NCI-H1092 treated with DMSO at 0.1 percent for 48 hours (cell line): ENCODE measurements at places on chromosomes 2 and 18.

GRCh38 chr2:236682651-236683422 is 113.2 kb downstream of the ACKR3 start:
- no peak for DNase-seq

DNA sequence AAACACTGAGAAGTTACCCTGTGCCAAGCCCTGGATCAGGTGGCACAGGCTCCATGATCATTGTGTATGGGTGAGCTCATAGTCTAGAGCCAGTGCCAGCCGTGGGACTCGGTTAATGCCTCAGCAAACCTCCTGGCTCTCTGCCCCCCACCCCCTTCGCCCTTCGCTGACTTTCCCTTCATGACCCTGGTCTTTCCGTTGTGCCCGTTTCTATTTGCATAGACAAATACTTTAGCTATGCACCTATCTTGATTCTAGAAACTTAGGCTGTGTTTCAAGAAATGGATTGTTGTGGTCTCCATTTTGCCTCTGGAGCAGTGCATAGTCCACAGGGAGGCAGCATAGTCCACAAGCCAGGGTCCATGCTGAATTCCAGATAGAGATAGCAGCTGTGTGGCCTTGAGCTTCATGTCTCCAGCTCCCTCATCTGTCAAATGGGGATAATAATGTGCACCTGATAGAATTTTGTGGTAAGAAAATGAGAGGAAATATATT is 44.8 kb upstream of the KDM3A start:
- peak; percentile 49 for DNase-seq

DNA sequence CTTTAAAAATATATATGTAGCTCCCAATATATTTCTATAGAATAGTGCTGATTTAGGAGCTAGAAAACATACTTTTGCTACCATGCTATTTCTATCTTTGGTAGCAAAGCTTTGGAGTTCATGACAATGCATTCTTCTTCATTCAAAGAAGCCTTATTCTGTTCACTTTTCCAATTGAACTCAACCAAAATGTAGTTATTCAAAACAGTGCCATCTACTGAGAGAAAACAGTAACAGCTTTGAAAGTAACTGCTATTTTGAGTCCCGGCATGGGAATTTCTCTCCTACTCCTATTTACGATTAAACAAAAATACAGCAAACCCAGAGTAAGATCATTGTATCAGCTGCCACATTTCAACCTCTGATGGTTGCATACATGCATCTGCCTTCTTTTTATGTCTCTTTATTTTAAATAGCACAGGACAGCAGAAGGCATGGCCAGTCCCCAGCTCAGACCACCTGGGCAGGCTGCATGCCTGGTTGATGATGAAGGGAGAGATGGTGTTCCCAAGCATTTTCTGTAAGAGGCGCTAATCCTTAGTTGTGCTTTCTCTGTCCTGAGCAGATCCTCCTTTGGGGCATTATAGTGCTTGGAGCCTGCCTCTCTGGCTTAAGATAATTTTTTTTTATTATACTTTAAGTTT is 69.7 kb upstream of the SULT1C3 start:
- peak; percentile 13 for DNase-seq

GRCh38 chr2:134235510-134236144 is 18.2 kb upstream of the MGAT5 start:
- no peak for DNase-seq

GRCh38 chr2:191666732-191667131 is 11.2 kb upstream of the NABP1 start:
- DNase-seq = no peak

DNA sequence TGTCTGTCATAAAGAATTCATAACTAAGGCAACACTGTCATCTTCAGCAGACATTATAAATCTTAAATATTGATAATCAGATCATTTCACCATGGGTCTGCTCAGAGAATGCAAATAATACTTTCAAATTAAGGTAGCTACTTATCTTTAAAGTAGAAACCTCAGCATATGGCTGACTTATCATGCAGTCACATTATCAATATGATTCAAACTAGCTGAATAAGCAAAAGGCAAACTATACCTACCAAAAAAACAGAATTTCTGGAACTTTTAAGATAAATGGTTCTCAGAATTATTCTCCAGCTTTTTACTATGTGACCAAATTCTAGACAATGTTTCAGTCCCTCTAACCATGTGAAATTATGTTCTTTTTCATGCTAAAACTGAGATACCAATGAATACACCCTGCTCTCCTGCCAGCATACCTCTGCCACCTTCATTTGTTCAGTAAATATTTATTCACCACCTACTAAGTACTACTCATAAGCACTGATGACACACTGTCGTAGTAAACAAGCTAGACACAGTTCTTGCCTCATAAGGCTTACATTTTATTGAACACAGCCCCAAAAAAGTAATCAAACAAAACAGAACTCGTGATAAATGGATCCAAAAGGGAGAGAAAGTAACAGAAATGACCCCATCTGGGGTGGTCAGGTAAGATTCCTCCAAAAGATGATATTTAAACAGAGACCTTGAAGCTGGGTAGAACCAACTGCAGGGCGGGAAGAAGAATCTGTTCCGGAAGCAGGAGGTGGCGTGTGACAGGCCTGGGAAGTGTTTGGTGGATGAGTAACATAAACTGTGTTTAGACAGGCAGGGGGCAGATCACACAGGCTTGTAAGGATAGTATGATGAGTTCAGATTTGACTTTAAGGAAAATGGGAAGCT is 17.7 kb downstream of the SPIRE1 start:
- no peak for DNase-seq

DNA sequence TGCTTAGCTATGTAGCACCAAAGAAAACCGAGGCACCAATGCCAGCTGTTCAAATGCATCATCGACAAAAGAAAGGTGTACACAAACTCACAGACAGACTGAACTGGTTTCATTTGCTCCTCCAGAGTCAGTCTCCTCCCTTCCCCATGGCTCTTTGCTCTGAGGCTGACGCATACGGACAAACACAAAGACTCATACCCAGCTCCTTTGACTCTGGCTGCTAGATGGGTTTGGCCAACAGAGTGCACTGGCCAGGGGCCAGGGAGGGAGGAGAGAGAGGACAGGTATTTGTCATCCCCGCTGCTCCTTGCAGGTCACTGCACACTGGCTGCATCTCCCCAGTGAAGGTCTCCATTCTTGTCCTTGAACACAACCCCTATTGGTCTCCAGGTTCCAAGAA is 40.7 kb downstream of the DNER start:
- no peak for DNase-seq
